M059J (cell line): ENCODE measurements at places on chromosomes 12 and 14. TPM values are rescaled to one million over a fixed set of nuclear protein-coding genes. Genes with fewer than 3 reads are reported as not detected.

The HSP90B1 gene
- 763 and 1,048 TPM in 2 replicates for total RNA-seq

DNA sequence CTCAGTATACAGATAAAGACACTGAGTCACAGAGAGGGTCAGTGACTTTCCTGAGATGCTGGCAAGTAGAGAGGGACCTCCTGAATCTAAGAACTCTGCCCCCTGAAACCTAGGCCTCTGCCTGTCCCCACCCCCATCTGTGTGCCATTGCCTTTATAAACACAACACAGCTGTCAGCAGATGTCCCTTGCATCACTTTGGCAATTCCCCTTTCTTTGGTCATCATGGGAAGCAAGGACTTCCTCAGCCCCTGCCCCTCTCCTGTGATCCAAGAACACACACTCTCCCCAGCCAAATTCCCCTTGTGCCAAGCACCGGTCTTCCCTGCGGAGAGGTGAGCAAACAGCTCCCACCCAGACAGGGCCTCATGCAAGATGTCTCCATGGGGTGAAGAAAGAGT is 8.3 kb downstream of the TSPAN11 start:
- no peak for DNase-seq

DNA sequence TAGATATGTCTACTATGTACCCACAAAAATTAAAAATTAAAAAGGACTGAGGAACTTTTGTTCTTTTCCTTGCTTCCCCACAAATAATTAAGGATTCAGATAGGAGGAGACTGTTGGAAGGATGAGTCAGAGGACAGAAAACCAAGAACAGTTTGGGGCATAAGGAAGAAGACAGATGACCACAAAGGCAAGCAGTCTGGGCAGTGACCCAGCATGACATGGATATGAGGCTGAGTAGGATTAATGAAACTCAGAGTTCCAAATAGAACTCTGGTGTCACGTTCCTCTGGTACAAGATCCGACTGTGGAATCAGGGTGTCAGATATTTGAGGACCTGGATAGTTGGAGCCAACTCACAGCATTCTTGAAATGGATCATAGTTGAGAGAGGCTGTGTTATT is 89.3 kb upstream of the SLC38A4 start:
- peak; percentile 97 for DNase-seq

GRCh38 chr12:65926119-65926908 is 102.0 kb downstream of the HMGA2 start:
- no peak for DNase-seq

DNA sequence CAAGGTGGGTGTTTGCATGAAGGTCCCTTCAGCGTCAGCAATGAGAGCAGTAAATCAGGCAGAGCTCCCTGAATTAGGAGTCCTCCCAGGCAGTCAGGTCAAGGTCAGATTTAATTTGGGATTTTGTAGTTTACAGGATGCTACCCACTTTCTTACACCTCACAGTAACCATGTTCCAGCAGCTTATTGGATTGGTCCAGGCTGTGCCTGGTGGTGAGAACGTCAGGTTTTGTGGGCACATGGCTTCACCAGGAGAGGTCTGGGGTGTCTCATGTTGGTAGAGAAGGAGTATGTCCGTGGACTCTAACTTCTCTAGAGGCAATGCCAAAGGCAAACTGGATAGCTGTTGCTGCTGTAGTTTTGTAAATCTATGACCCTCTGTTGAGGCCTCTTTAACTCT is 158.3 kb downstream of the CACNA1C start:
- DNase-seq = no peak

DNA sequence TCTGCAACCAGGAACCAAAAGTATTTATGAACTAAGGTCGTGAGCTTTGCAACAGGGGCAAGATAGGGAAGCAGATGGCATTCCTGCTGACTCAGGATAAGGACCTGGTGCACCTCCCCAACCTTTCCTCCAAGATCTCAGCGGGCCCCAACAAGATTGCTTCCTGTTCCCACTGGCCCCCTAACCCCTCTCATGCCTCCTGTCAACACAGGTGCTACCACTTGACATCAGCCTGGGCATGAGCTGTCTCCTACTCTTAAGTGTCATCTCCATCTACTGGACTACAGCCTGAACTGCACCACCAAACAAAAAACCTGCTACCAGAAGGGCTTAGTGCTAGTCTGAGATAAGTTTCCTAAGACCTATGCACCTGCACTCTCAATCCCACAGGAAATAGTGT is 32.7 kb downstream of the MED6 start:
- DNase-seq = peak; percentile 20

The BICDL1 gene
- 0.44 and 0.89 TPM in 2 replicates for total RNA-seq

- no peak for DNase-seq
These were observed 33.5 kb upstream of the DICER1 start for GRCh38 chr14:95190857-95191256.

DNA sequence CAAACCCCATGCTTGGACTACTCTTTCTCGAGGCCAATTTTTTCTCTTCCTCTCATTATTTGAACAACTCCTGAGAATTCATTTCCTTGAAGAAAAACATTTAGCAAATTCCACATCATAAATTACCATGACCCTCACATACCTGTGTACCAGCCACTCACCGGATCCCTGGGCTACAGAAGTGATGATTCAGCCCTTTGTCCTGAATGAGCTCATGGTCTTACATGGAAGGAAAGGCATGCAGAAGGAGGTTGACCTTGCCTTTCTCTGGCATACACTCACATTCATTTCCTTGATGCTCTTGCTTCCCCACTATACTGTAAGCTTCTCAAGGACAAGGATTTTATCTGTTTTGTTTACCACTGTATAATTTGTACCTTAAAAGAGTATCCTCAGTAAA is 191.5 kb downstream of the SLC5A8 start:
- peak; percentile 94 for DNase-seq

- DNase-seq = no peak
These were observed 48.0 kb downstream of the USP15 start for GRCh38 chr12:62308201-62308600.

GRCh38 chr12:65720136-65721130 is 103.8 kb upstream of the HMGA2 start:
- peak; percentile 87 for DNase-seq

- DNase-seq = peak; percentile 71
These were observed 9.7 kb downstream of the CKB start for GRCh38 chr14:103512701-103513611.

DNA sequence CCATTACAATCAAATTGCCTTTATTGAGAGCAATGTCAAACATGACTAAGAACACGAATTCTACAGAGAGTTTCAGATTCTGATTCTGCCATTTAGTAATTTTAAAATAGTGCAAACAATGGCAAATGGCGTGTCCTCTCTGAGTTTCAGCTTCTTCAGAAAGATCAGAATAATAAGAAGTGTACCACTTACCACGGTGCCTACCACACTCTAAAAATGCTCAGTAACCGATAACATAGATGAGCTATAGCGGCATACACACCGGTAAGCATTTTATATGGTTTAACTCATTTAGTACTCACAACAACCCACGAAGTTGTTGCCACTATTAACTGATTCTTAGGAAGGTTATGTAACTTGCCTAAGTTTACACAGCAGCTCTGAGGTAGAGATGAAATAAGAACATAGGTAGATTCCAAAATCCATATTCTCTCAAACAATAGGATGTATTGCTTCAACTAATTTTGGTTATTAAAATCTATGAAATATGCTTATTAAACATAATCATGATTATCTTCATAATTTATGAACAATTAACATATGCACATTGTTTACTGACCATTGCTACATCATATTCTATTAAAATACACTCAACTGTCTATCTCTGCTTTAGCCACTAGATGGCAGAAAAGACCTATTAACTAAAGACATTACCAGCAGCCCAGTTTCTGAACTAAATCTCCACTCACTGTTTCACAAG is 38.3 kb downstream of the SLC6A15 start:
- DNase-seq = peak; percentile 40

- peak; percentile 77 for DNase-seq
These were observed 12.9 kb downstream of the SPRYD3 start for GRCh38 chr12:53065975-53066931.

The CAPZA3 gene
- not detected in 2 replicates for total RNA-seq

The OTUB2 gene
- total RNA-seq = 0.57 and 0.91 TPM in 2 replicates

GRCh38 chr12:121577443-121578180 is 3.2 kb downstream of the KDM2B start:
- DNase-seq = no peak

GRCh38 chr14:89504602-89505313 is 87.7 kb upstream of the FOXN3 start:
- DNase-seq = peak; percentile 77

The OR6C3 gene
- not detected in 2 replicates for total RNA-seq
